ENCODE measurements at places on chromosomes 16 and 17.

DNA sequence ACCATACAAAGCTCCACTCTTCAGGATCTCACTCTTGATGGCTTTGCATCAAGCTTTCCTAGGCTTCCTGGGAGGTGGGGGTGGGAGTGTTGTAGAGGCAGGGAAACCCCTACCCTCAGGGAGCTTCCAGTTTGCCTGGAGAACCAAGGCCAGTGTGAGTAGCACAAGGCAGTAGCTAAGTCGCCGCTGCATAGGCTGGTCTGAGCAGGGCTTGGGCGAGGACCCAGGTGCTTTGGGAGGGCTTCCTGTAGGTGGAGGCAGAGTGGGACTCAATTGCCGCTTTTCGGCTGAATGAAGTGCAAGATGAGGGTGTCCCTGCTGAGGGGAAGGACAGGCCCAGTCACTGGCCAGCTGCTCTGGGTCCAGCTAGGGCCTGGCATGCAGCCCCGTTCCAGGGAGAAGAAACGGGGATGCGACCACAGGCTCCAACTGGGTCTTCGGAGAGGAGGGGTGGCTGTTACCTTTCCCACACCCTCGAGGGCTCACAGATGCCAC is 3.9 kb downstream of the CD79B start:
- DNase-seq, result no peak

DNA sequence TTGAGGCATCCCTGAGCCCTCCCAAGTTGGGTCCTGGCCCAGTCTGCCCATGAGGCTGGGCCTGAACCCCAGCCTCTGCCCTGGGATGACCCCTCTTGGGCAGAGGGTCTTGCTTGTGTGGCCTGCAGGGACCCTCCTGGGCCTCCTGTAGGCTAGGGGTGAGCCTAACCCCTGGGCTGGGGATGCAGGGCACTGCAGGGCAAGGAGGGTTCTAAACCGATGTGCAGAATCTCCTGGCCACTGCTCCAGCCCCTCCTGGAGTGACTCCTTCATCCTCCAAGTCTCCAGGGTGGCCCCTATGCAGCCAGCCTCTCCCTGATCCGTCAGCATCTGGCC is 37.5 kb downstream of the LGALS9 start:
- DNase-seq, result no peak

DNA sequence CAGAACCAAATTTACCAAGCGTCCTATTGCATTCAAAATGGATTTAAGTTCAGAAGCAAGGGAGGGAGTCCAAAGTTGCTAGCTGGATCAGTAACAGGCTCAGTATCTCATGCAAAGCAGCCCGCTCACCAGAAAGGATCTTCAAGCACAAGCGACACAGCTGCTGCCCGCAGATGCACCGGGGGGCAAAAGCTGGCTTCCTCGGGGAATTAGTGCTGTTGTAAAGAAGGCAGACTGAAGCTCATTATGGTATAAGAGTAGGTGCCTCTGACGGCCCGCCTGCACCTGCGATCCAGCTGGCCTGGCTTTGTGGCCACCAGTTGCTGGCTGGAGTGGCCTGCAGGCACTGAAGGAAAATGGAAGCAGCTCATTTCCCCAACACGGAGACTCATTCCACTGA is 128.4 kb upstream of the RCVRN start:
- DNase-seq, result no peak

- DNase-seq, result no peak
Observed at GRCh38 chr16:54431041-54431996, 144.7 kb upstream of the IRX3 start.

DNA sequence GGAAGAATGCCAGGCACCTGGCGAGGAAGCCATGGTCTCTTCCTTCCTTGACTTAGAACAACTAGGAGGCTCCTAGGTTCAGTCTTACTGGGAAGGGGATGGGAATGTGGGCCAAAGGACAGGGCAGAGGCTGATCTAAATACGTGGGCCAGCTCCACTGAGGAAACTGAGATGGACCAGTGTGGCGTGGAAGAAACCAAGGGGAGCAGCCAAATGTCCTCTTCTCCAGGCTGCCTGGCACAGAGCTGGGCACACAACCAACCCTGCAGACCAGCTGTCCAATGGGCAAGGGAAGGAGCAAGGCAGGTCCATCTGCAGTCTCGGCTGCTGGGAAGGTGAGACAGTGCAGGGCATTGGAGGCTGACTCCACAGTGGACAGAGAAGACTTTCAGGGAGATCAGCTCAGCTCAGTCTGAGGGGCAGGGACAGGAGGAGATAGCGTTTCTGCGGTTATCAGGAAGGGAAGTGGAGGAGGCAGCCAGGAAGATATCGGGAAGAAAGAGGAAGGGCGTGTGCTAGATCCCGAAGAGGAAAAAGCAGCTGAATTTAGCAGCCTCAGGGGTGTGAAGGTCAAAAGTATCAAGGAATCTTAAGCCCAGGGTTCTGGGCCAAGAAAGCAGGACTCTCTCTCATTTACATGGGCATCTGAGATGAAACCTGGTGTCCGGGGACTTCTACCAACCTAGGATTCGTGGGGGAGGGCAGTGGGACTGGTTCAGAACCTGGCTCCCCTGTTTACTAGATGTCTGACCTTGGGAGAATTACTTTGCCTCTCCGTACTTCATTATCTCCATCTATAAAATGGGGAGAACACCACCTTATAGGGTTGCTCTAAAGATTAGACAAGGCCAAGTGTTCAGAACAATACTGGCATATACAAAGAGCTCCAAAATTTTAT is 1.8 kb downstream of the KIFC3 start:
- no peak for DNase-seq

GRCh38 chr16:88702371-88703210 is 3.6 kb downstream of the RNF166 start:
- no peak for DNase-seq

DNA sequence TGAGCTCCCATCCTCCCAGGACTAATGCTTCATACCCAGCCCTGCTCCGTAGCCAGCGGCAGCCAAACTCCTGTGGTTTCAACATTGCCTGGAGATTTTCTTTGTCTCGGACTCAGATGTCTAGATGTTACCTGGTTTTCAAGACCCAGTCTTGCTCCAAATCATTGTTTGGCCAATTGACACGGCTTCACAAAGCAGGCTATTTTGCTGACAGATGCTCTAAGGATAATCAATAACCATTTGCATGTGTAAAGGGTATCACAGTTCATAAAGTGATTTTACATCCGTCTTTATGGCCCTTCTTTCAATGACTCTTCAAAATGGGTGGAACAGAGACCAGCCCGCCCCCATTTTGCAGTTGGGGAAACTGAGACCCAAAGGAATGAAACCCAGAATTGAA is 153.4 kb downstream of the SALL1 start:
- DNase-seq, result no peak

- DNase-seq, result no peak
Observed at GRCh38 chr16:87369117-87369765, 14.3 kb downstream of the FBXO31 start.

DNA sequence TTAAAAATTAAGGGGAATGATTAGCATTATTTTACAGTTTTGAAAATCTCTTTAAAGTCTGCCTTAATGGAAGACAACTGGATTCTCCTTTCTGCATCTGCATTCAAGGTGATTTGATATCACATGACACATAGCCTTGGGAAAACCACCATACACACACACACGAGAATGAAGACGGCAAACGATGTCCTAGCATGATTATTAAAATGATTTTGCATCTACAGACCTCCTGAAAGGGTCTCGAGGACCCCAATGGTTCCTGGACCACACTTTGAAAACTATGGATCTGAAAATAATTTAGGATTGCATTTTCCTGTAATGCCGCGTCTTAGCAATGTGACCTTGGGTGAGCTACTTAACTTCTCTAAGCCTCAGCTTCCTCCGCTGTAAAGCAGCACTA is 11.8 kb upstream of the CHST4 start:
- no peak for DNase-seq

GRCh38 chr17:16926061-16926511 is 45.8 kb downstream of the TNFRSF13B start:
- no peak for DNase-seq

DNA sequence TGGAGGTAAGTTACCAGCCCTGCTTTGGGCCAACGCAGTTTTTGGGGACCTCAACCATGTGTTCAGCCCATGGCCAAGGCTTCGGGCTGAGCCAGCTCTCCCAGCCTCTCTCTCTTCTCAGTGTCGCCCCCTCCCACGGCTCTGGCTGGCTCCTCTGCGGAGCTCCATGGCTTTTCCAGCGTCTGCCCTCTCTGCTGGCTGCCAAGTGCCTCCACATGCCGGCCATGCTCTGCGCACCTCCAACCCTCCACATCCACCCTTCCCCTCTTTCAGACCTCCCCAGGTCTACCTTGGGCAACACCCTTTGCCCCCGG is 23.2 kb downstream of the COTL1 start:
- no peak for DNase-seq

DNA sequence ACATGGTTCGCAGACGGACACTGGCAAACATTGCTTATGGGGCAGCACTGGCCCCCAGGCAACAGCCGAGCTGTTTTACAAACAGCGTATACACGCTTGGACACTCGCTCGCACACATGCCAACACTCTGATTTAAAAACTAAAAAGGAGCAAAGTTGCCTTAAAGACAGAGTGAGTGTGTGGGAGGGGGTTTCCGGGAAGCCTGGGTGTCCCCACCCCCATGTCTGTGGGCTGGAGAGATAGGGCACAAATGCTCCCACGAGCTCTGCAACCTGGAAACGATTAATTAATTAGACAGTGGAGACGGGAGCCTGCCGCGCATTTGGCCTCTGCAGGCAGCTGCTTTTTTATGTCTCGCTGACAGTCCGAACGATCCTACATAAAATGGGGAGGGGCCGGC is 107.9 kb upstream of the ZNF469 start:
- no peak for DNase-seq

- no peak for DNase-seq
Observed at GRCh38 chr16:72532906-72533410, 361.0 kb upstream of the PMFBP1 start.

DNA sequence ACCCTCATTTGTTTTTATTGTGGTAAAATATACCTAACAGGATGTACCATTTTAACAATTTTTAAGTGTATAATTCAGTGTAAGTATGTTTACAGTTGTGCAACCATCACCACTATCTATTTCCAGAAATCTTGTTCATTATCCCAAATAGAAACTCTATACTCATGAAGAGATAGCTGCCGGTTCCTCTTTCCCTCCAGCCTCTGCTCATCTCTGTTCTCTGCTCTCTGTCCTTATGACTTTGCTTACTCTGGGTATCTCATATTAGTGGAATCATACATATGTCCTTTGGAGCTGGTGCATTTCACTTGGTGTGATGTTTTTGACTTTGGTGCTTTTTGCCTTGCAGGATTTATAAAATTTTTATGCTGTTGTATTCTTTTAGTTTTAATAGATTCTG is 19.4 kb downstream of the CYLD start:
- DNase-seq, result no peak

DNA sequence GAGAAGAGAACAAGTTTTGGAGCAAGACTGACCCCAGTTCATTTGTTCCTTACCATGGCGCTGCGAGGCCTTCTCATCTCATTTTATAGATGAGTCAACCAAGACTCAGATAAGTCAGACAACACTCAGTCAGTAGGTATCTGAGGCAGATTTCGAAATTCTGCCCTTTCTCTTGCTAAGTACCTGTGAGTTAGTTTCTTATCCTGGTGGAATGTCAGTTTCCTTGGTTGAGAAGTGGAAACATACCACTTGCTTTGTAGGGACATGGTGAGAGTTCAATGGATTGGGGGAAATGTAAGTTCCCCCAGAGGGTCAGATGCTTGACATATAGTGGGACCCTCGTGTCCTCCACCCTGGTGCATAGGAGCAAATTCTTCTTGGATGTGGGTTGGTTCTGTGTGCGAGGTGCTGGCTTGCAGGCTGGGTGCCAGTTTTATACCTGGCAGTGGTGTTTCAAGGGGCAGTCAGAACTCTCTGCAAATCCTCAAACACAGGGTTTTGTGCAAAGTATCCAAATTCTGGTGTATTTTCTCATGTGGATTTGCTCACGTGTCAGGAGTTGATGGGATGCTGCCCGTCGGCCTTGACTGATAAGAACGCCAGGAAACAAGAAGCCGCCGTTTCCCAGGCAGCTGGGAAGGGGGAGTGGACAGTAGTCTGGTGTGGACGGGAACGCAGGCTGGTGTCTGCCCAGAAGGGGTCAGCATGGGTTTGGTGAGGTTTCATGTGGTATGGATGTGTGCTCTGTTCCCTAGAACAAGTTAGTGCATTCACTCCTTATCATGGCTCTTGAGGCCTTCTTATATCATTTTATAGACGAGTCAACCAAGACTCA is 61.1 kb upstream of the CIBAR2 start:
- DNase-seq, result no peak

DNA sequence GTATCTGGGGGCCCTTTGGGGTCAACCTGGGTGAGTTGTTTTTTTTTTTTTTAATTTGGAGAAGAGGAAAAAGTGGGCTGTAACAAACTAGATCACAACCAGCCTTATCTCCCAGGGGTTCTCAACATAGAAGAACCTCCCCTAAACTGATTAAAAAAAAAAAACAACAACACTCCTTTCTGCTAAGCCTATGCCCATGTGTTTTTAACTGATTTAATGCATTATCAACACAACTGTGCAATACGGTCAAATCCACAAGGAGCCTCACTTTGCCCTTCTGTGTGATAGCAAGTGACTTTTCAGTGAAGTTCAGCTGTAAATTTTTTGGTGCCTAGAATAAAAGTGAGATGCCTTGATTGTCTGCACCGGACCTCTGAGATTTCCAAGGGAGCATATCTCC is 646 bp downstream of the MYH11 start:
- no peak for DNase-seq

DNA sequence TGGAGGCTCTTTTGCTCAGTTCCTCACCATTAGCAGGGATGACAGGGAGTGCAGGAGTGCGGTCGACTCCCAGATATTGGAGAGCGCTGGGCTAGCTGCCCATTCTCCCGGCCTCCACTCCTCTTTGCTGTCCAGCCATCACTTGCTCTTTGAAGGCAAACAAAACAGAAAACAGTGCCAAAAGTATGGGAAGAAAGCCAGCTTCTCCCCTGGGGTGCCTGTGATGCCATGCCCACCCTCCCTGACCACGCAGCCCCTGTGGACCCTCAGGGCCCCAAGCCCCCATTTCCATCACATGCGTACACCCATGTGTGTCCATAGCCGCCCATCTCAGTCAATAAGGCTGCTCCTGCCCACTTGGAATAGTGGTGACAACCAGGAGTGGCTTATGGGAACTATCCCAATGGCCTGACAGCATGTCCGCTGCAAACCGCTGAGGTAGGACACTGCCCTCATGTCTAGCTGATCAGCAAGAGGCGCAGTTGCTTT is 30.0 kb downstream of the MAPT start:
- DNase-seq, result no peak

DNA sequence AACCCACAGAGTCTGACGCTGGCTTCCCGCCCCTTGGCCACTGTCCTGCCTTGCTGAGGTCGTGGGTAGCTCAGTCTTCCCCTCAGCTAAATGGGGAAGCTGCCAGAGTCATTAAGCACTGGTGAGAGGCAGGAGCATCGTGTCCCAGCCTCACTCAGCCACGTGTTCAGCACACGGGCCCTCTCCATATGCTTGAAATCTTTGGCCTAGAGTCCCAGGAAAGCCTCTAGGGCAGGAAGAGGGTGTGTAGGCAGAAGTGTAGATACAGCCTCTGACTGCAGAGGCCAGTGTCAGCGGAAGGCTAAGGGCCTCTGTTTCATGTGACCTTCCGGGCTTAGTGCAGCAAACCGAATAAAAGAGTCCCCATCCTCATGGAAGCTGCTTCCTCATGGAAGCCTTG is 4.1 kb downstream of the DHODH start:
- no peak for DNase-seq

- DNase-seq, result no peak
Observed at GRCh38 chr17:4186357-4186881, 43.4 kb downstream of the CYB5D2 start.

Data from NCI-H1436 (cell line).